NK-92 treated with Interleukin-12 subunit alpha and Interleukin-12 subunit beta, amount 100 ng/mL, for 24 hours (cell line): ENCODE measurements at places on chromosomes 3 and 15.

DNA sequence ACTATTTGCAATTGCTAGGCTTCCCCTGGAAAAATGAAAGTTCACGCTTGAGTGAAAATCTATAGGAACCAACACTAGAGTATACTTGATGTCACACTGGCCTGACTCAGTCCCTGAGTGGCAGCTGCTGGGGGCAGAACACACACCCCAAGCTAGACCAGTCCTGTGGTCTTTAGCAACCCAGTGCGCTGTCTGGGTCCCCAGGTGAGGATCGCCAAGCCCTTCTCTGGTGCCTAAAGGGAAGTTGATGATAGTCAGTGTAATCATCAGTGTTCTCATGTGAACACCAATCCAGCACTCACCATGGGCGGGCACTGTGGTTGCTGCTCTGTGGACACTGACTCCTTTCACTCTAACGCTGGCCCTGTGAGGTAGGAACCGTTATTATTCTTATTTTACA, 11.2 kb downstream of the ALDH1A3 start:
- DNase-seq, result no peak

DNA sequence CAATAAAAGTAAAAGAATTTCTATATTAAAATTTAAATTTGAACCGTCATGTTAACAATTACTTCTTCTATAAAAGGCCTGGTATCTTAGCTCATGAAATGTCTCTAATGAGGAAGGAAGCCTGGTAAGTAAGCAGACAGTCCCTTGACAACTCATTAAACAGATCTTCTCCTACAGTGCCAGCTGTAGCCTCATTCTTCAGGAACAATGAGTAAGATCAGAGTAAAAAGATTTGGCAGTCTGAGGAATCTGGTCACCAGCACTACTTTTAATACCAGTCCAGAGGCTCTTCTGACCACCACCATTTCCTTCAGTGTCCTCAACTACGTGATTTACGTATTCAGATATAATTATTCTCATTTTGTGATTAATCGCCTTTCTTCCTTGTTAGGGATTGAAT, 955.0 kb upstream of the ALCAM start:
- no peak for DNase-seq

DNA sequence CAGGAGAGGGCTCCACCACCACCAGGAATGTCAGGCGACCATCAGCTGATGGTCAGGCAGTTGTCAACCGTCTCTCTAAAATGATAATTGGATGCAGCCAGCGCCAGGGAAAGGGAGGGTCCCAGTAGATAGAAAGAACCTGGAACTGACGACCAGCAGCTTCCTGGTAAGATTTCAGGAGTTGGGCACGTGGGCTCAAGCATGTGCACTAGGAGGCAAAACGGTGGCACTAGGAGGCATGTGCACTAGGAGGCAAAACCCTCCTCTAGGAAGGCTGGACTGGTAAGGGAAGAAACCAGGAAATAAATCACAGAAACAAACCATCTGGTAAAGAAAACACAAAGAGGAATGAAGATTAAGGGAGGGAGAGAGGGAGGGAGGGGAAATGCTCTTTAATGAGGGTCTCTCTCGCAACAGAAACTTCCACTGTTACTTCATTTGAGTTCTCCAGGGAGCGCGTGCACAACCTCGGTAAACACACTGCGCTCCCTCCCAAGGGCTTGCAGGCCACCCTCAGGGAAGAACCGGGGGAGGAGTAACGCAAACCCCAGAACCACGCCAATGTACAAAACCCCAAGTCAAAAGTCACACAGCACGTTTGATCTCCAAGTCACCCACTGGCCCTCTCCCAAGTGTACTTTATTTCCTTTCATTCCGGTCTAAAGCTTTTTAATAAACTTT, 116.7 kb downstream of the XXYLT1 start:
- DNase-seq, result no peak

DNA sequence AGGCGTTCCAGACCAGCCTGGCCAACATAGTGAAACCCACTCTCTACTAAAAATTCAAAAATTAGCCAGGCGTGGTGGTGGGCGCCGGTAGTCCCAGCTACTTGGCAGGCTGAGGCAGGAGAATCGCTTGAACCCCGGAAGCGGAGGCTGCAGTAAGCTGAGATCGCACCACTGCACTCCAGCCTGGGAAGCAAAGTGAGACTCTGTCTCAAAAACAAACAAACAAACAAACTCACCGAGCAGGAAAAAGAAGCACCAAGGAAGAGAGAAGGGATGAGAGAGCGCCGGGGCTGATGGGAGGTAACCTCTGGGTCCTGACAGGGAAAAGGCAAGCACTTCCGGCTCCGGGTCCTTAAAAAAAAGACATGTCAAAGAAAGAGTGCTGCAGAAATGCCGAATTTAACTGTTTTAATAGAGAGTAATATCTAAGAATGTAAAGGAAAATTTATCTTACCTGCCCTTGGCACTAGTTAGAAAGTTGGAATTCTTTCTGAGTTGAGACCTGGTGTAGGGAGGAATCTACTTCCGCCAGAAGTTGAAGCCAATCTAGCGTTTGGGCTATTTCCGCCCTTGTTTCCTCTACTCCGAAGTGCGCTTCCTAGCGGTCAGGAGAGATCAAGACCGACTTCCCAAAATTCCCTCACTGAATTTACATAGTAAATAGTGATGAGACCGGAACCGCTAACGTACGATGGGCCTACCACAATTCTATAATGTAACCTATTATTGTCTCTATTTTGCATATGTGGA, 29.1 kb downstream of the EFCAB12 start:
- peak; percentile 68 for DNase-seq

- no peak for DNase-seq
Observed at GRCh38 chr3:175270198-175270837, 411.2 kb downstream of the NAALADL2 start.

DNA sequence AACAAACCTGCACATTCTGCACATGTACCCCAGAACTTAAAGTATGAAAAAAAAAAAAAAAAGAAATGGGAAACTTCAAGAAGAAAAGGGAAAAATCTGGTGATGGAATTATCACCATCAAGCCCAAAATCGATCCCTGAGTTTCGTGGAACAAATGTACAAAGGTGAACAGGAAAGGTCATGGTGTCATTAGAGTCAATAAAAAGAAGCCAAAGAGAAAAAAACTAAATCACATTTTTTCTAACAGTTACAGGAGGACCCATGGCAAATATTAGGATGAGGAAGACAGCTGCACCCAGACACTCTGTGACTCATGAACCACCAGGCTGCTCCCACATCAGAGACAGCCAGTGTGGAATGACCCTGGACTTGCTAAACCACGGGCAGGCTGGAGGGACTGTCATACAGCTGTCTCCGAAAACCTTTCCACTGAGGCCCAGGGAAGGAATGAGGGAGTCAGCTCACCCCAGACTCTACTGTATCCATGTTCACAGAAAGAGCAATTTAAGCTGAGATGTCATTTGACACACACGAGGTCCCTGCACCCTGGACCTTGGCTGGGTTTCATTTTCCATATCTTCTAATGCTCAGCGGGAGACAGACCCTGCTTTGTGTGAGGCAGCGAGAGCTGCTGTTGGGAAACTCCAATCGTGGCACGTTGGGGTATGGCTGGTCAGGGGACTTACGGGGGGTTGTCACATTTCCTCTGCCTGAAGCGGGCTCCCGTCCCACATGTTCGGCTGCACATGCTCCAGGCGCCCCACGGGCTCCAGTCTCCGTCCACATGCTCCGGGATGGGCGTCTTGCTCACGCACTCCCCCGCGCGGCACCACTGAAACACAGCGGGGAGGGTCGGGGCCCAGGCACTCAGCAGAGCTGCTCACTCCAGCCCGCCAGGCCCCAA, 210.2 kb downstream of the ADAMTS17 start:
- DNase-seq, result no peak

DNA sequence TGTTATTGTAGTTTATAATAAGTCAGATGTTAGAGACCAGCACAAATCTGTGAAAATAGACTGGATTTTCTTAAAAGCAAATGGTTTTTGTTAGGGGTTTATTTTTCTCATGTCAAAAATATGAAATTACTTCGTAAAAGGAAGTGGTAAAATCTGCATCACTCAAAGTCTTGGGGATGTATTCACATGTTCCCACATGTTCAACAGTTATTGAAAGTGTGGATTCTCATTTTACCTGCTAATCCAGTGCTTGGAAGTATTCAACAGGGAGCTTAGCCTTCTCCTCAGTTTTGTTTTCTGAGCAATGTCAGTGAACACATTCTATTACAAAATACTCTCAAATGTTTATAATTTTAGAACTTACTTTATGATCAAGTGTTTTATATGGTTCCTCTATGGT, 352.0 kb downstream of the SOX2 start:
- DNase-seq, result no peak

DNA sequence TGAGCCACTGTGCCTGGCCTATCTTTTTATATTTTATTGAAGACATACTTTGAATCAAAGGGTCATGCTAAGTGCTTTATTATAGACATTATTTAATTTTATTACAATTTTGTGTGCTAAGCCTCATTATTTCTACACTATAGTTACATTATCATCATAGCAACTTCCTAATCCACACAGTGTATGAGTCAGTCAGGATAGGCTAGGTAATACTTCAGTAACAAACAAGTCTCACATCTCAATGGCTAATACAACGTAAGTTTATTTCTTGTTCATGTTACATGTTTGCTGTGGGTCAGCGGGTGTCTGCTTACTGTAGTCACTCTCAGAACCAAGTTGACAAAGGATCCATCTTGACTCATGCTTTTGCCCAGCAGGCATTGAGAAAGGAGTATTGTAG, 292.6 kb upstream of the TGFBR2 start:
- no peak for DNase-seq

GRCh38 chr3:53038679-53039375, 7.0 kb downstream of the SFMBT1 start:
- no peak for DNase-seq

GRCh38 chr15:29712149-29712885, 110.0 kb downstream of the TJP1 start:
- no peak for DNase-seq

GRCh38 chr3:170046269-170047132, 8.7 kb downstream of the GPR160 start:
- DNase-seq, result no peak

DNA sequence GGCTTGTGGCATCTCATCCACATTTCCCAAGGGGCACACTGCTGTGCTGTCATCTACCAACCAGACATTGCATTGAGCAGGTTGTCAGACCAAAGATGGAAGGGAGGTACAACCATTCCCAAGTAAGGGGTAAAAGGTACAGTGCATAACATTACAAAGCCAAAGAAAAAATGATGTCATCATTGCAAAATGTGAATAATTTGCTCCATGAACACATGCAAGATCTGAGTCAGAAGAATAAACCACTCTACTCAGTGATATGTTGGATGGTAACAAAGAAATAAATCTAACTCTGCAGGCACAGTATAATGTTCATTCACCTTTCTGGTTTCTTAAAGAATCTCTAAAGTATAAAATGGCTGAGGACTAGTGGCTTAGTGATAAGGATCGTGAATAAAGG, 202.7 kb downstream of the MAGI1 start:
- no peak for DNase-seq
